Stimulated activated CD8-positive, alpha-beta memory T cell treated with anti-CD3 and anti-CD28 coated beads, Interleukin-15, amount 100 ng/mL, for 48 hours (primary cell): ENCODE measurements at places on chromosomes 1 and 21.

DNA sequence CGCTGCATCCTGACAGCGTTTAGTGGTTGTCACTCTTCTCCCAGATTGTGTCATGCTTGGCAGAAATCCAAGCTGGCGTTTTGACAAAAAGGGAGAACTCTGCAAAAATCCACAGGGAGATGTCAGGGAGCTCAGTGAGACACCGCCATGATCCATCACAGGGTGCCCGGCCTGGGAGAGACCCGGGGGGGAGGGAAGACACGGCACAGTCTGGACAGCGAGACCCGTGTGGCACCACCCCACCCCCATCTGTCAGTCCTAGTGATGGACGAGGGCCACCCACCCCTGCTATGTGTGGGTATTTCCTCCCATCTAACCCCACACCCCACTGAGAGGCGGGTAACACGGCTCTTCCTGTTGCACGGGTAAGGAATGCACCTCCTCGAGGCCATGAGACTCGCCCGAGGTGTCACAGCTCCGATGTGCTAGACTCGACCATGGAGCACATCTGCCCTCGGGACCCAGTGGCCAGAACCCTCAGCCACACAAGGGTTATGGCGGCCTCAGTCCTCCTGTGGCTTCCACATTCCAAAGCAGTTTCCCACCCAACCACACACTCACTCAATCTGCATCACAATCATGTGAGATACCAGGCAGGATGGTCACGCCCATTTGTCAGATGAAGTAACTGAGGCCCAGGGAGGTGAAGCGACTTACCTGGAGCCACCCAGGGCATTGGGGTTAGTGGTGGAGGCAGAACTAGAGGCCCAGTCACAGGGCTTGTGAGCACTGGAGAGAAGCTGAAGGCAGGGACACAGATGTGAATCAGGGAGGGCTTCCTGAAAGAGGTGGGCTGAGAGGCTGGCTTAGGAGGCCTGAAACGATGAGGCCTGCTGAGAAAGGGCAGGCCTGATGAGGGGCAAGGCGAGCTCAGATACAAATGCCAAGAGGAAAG, 688.5 kb downstream of the MATN1 start:
- no peak for DNase-seq

DNA sequence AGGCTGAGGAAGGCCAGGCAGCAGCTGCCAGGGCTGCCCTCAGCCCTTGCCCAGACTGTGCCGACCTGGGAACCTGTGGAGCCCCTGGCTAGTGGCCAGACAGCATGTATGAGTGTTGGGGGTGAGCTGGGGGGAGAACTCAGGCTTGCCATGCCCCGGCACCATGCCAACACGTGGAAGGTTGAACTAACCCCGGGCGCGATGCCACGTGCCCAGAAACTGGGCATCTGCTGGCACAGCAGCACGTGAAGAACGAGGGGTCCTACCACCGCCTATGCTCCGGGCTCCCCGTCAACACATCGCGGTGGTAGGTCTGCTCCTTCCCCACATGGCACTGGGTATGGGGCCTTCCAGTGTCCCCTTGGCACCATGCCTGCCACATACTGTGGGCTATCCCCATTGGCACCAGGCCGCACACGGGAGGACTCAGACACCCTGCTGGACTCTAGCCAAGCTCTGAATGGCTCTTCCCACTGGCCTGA, 68.7 kb downstream of the CASZ1 start:
- no peak for DNase-seq

DNA sequence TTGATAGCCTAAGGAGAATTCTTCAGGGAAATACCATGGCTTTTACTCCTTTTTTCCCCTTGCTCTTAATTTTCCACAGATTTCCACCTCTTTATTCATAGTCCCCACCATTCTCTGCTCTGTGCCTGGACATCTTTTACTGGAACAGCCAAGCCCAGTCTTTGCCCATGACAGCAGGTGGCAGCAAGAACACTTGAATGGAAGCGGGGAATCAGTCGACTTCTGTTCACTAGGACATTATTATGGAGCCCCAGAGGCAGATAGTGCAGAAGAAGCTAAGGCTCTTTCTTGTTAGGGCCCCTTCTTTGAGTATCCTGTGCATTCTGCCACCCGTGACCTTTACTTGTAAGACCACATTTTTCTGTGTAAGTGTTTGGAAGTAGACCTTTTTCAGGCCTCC, 6.3 kb downstream of the OR14I1 start:
- DNase-seq: no peak

DNA sequence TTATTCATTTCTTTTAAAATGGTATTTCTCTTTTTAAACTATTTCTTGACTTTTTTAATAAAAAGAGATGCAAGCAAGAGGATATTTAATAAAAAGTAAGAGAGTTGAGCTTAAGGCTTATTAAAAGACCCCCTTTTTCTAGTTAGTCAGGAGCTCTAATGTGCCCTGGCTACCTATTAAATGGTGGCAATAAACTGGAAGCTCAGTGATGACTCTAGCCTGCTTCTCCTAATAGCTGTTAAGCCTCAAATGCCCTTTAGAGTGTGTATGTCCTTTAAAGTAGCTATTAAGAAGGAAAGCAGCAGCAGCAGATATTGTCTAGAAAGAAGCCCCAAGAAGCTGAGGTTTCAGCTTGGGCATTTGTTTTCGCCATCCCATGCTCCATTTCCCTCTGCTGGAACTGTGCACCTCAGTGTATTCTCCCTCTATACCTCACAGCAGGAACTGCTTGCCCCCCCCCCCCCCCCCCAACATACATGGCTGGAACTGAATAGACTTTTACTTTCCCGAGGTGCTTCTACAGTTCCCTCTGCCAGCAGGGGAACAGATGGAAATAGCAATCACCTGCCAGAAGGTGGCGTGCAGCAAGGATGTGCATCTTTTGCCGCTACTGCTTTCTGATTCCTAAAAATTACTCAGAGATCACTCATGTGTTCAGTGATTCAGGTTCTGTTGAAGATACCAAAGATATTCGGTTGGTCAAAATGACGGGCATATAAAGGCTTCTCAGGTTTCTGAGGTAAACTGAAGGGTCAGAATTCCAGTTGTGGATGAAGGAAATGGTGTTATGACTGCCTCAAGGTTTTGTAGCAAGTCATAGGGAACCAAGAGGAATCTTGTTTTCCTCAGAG, 2.5 kb downstream of the RGS4 start:
- DNase-seq: no peak

DNA sequence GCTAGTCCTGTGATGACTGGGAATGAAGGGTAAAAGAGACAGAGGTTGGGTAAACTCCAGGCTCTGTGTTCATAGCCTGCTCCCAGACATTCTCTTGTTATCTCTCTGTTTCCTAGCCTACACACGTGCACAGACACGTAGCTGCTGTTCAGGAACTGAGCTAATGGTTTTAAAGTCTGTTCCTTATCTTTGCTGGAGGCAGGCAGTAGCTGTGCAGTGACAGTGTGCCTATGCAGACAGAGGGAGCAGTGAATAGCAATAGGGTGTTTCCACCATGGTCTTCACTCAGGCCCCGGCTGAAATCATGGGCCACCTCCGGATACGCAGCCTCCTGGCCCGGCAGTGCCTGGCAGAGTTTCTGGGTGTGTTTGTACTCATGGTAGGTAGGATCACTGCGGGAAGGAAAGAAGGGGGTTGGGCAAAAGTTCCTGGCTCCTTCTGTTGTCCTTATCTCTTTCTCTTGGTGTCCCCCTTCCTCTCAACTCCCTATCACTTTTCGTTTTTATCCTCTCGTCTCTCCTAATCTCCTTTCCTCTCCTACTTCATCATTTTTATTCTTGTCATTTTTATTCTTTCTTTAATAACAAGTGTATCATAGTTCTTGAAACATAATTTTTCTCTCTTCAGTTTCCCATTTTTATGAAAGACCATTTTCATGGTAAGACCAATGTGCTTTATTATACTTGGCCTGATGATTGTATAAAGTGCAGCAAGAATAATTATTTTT, at the start of gene AQP10:
TSS of gene AQP10 (plus strand) at position 212 of the 727 bp plus-strand sequence. CDS start at position 275, 63 bp downstream.
- no peak for DNase-seq

GRCh38 chr1:183652547-183653461, at the start of gene APOBEC4:
Gene APOBEC4, minus strand, starts transcription at chr1:183653316. Its CDS starts 4,535 bp downstream, at chr1:183648781.
- no peak for DNase-seq

- no peak for DNase-seq
These were observed 83.6 kb downstream of the SIK1 start for GRCh38 chr21:43343095-43343991.

GRCh38 chr21:32888971-32889370, 117.4 kb upstream of the PAXBP1 start:
- no peak for DNase-seq

DNA sequence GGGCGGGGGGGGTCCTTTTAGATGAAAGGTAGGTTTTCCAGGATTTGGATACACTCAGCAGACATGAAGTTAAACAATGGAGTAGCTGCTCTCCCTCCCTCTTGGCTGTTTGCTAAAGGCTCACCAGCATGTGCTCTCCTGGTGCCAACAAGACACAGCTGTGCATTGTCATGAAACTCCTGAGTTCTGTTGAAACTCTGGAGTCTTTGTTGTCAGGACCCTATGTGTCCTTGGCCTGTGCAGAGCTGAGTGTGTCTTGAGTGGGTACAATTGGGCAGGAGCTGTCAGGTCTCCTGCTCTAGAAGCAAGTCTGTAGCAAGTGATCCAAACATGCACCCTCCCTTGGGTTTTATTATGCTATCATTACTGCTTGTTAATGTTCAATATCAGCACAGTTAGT, 12.7 kb downstream of the TBX19 start:
- no peak for DNase-seq

DNA sequence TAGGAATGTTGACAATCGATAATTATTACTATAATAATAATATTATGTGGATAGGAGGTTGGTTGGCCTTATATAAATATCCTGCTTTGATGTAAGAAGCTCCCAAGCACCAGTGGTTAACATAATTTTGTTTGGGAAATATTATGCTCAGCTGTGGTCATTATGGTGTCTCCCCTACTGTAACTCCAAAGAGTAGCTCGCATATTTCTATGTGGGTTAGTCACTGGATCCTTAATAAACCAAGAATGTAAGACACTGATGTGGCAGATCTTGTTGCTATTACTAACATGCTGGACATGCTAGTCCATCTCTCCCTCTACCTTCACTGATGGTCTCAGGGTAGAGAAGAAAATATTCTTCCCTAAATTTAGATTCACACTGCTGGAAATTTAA, 79.2 kb upstream of the RALGPS2 start:
- no peak for DNase-seq

DNA sequence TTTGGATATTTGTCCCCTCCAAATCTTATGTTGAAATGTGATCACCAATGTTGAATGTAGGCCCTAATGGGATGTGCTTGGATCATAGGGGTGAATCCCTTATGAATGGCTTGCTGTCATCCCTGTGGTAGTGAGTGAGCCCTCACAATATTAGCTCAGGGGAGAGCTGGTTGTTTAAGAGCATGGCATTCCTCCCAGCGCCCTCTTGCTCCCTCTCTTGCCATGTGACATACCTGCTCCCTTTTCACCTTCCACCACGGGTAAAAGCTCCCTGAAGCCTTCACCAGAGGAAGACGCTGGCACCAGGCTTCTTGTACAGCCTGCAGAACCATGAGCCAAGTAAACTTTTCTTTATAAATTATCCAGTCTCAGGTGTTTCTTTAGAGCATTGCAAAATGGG, 305.6 kb downstream of the KCTD3 start:
- no peak for DNase-seq

GRCh38 chr1:218538341-218538740, 193.2 kb downstream of the TGFB2 start:
- no peak for DNase-seq

GRCh38 chr1:87314091-87314490, 14.6 kb upstream of the LMO4 start:
- DNase-seq: no peak

GRCh38 chr1:49208712-49209111, 432.0 kb upstream of the BEND5 start:
- DNase-seq: no peak

- no peak for DNase-seq
These were observed 59.2 kb downstream of the LHX9 start for GRCh38 chr1:197976368-197976767.

GRCh38 chr1:61084491-61085031, 2.2 kb downstream of the NFIA start:
- no peak for DNase-seq

DNA sequence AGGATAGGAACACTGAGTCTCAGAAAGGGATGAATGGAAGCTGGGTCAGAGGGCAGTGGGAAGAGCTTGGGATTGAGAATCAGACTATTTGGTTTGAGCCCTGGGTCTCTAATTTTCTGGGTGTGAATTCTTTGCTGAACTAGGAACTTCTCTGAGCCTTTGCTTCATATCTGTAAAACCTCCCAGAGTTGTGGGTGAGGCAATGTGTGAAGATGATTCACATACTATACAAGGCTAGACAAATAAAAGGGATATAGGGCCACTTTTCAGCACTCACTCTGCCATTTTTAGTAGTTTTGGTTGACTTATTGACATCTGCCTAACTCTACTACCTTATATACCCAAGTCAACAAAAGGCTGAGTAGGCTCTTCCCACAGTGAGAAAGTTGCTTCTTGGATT, 77.7 kb upstream of the JUN start:
- no peak for DNase-seq

DNA sequence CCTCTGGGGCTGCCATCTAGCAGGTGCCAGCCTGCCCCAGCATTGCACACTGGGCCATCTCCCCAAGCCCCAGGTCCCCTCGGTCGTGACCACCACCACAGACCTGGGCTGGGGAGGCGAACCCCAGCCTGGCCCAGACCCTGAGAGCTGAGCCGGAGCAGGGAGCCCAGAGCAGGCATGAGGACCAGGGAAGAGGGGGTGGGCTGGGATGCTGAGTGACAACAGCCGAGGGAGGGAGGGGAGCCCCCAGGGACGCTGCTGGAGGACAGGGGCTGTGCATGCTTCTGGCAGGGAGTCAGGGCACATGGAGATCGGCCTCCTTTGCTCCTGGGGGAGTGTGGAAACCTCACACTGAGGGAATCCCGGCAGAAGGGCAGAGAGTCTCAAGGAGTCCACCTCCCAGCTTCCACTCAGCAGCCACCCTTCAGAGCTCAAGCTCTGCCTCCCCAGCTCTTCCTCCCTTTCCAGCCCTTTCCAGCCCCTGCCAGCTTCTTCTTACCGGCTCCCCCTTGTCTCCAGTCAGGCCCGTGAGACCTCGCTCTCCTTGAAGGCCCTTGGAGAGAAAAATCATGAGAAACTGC, 23.7 kb upstream of the PEF1 start:
- DNase-seq: no peak
